ENCODE measurements at places on chromosomes 1 and 21.

DNA sequence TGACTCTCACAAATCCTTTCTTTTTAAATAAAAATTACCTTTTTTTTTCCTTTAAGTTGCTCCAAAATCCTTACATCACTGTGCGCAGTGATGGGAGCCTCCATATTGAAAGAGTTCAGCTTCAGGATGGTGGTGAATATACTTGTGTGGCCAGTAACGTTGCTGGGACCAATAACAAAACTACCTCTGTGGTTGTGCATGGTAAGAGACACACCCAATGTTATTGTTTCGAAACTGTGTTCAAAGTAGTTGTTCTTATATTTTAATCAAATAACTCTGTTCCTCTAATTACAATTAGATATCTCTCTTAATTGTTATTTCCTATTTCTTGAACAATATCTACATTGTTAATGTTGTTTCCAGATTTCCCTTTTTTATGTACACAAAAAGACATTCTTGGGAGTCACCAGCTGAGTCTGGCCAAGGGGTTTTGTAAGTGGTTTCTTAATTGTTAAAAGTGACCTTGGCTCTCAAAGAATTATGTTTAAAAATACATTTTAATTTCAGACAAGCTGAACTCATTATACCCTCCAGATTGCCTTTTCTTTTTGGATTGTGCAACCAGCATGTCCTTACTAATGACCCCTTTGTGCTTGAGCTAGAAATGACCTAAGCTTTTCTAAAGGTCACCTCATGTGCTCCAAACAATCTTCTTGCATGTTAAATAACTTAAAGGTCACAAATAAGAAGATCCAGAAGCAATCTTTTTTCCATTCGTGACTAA, 250.1 kb downstream of the HMCN1 start:
- DNase-seq, result no peak

GRCh38 chr1:201112173-201112731, at the start of gene CACNA1S:
Gene CACNA1S (minus strand): TSS chr1:201112426. CDS start chr1:201112339, 87 bp downstream.
- DNase-seq, result no peak

DNA sequence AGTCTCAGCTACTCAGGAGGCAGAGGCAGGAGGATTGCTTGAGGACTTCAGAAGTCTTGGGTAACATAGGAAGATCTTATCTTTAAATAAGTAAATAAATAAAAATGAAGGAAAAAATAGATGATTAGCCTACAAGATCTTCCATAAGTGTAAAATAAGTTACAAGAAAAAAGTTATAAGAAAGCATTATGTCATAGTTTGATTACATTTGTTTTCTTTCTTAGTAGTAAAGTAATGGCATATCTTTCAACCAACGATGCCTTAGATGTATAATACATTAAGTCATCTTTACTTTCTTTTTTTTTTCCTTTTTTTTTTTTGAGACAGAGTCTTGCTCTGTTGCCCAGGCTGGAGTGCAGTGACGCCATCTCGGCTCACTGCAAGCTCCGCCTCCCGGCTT, 46.5 kb downstream of the SNRPE start:
- no peak for DNase-seq

DNA sequence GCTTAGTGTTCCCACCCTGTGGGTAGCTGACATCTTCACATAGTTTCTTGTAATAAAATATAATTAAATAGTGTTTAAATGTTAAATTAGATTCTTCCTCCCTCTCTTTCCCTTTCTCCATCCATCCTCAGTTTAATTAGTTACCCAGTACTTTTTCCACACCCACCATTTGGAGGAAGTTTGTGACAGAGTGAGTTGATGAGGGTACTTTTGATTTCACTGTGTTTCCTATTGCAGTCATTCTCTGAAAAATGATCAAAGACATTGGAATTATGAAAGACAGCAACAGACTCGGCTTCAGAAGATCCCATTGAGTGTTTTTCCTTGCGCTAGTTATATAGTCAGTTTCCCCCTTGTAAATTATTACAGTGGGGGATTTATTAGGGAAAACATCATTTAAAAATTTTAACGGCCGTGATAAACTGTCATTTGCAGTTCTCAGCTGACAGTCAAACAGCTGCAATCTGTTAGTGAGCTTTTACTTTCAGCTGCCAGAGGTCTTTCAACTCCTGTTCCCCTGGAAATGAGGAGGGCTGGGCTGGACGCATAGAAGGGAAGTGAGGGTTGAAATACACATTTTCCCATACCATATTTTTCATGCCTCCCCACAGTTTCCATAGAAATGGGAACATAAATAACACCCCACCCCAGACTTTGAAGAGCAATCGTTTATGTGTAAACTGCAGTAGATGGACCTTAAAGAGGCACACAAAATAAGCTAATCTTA, 61.3 kb upstream of the CACYBP start:
- DNase-seq, result no peak

GRCh38 chr1:116906812-116907211, 2.9 kb upstream of the PTGFRN start:
- no peak for DNase-seq

DNA sequence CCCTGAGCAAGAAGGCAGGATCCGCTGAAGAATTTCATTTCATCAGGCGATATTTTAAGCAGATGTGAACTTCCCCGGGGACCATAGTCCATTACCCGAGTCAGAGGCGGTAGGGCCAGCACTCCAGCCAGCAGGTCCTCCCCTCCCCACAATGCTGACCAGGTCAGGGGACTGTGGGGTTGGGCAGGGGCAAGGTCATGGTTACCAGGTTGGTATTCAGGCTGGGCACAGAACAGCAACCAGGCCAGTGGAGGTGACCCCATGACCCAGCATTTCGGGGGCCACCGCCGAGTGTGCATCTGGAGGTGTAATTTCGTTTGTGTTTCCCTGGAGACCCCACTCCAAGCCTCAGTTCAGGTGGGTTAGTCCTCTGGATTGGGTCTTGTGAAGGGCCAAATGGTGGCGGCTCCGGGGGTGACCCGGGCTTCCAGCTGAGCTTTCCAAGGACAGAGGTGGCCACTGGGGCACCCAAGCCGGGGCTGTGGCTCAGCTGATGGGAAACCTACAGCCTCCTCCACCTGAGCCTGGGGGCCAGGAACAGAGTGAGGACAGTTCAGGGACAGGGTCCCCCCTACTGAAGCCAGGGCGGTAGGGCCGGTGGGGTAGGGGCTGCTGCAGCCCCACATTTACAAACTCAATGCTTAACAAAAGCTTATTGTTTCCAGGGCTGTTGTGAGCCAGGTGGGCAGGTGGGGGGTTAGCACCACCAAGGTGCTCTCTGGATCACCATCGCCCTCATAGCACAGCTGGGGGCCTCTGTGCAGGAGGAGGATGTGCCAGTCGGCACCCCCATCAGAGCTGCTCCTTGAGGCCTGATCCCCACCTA, 2.8 kb downstream of the PRDM16 start:
- no peak for DNase-seq

- no peak for DNase-seq
Measured at GRCh38 chr1:153933955-153934354, 11.2 kb upstream of the GATAD2B start.

- no peak for DNase-seq
Measured at GRCh38 chr1:87953121-87953520, 624.4 kb downstream of the LMO4 start.

DNA sequence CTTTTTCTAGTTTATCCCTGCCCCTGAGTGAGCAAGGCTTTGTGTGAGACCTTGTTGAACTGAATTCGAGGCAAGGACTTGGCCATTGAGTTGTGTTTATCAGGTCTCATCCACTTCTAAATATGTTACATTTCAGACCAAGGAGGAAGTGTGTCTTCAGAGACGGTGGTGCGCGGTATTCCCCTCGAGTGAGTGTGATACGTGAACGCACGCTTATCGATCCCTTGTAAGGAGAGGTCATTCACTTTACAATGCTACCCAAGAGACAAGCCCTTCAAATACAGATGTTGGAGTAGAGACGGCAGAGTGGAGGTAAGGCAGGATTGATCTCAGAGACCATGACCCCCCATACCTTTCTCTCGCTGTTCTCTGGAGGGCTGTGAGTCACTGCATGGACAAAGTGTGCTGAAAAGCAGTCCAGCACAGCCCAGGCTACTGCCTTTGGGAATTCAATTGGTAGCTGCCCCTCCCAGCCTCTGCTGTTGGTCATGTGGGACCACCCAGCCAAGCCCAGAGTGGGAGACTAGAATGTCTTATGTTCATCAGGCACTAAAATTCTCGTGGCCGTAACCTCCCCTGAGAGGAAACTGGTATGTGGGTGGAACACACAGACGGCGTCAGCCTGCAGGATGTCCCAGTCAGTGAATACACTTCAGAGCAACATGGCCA, 16.3 kb upstream of the MTARC1 start:
- no peak for DNase-seq

GRCh38 chr1:18056545-18056944, 51.1 kb upstream of the IGSF21 start:
- no peak for DNase-seq

- DNase-seq, result no peak
Measured at GRCh38 chr1:10506677-10507047, 31.9 kb downstream of the PEX14 start.

DNA sequence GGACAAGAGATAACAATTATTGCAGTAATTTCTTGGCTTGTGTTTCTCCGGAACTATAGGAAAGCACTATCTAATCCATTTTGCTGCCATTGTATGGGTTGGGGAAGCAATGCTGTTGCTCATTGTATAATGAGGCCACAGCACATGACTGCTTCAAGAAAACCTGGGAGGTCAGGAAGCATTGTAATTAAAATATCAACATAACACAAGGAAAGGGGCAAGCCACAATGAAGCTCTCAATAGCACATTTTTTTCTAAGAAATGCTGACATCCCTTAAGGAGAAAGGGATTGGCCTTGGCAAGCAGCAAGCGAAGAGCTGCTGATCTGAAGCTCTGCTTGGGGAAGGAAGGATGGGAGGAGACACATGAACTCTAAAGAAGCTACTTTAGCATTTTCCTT, 44.0 kb downstream of the PLPP3 start:
- no peak for DNase-seq

DNA sequence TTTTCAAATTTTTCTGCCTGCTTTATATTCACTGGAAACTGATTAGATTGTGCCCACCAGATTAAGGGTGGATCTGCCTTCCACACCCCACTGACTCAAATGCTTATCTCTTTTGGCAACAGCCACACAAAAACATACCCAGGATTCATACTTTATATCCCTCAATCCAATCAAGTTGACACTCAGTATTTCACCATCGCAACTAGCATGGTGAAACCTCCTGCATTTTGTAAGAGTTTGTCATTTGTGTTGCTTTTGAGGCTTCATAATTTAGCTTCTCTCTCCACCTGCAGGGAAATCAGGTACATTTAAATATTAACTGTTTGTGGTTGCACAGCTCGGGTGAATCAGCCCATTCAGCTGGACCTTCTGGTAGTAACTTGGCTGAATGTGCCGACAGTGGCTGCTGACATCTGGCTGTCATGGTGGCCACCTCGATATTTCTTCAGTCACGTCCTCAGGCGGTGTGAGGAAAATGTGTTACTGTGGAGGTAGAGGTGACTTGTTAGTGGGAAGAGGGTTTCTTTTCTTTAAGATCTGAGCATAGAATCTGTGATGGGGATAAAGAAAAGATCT, 224.0 kb downstream of the PTBP2 start:
- DNase-seq, result no peak

DNA sequence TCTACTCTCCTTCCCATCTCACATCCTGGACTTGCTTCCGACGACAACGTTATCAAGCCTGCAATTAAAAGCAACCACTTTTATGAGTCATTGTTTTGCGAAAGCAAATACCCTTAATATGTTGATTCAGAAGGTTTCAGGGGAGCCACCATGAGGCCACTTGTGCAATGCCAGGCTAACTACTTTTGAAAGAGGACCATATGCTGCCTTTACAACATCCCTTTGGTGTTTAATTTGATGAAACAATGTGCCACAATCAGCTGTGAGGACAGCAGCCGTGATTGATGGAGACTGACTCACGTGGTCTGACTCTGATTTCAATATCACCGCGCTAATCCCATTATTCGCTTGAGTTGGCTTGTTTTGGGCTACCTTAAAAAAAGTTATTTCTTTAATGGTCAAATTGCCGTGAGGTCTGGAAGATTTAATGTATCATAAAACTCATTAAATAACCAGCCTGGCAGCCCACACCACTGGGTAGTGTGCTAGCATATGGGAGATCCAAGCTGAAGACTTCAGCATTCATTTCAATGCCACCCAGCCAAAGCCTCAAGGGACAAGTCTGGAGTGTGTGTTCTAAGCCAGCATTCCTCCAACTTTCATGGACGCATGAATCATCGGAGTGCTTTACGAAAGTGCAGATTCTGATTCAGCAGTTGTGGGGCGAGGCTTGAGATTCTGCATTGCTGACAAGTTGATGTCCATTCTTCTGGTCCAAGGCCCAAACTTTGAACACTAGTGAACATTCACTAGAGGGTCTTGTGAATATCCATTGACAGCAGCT, 73.3 kb upstream of the PAXBP1 start:
- DNase-seq, result no peak

DNA sequence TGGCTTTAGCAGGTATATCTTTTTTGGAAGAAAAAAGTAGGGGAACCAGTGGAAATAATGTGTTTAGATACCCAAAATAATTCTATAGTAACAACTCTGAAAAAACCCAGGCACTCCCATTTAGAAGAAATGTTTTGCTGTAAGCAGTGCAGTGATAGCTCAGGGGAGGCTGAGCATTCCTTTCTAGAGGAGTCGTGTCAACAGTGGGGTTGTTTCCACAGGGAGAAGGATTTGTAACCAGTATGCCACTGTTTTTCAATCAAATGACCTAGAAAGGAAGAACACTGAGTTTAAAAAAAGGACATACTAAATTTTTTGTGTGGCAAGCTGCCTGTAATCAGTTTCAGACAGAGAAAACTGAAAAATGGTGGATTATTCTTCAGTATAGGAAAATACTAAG, 2.4 kb downstream of the PGD start:
- no peak for DNase-seq

DNA sequence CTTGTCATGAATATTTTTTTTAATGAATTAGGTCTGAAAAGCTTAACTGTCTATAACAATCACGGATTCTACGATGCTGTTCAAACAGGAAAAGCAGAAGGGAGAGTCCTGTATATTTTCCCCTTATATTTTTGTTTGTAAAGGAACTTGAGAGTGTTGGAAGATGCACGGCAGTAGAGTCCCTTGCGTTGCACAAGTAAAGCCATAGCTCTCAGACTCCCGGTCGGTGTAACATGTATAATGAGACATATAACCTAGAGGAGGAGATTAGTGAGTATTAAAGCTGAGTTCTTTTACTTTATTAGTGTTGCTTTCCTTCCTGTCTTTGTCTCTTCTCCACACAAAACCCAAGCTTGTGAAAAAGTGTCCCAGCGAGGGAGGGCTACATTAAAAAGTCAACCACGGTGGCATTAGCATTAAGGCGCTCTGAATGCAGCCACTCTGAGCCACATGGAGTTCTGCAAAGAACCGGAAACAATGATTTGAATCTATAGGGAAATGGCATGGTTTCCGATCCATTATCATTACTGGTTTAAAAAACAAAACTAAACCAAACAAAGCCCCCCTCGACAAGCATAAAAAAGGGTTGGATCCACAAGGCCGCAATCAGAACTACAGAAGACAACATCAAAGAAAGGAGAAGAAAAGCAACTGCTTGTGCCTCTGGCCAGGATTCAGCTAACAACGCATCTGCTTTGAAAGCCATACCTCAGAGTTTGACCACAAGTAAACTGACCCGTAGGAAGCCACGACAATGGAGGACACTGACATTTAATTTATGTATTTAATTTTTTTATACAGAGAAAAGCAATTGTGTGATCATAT, 356.8 kb downstream of the LMO4 start:
- no peak for DNase-seq

All from stimulated activated CD8-positive, alpha-beta memory T cell treated with anti-CD3 and anti-CD28 coated beads, Interleukin-12 subunit alpha, Interleukin-12 subunit beta, amount 100 ng/mL, for 4 hours (primary cell).